ENCODE measurements at places on chromosomes 16 and 17. TPM values are rescaled to one million over a fixed set of nuclear protein-coding genes. Genes with fewer than 3 reads are reported as not detected.
A peak's percentile ranks its signal among the peaks of the same experiment; 100 is the strongest.

Gene PLA2G10
- 0.53 TPM for total RNA-seq

Gene SERPINF2
- 0.86 TPM for total RNA-seq

GRCh38 chr17:40950176-40950575, 12.7 kb upstream of the KRT23 start:
- no peak overlapping the region for H3K27ac ChIP-seq
- H3K36me3 ChIP-seq = no peaks in the 10 kb centered on the region
- DNase-seq = no peak
- H3K27me3 ChIP-seq = peaks cover 95% of the 10 kb centered on the region
- no peaks in the 10 kb centered on the region for H3K4me1 ChIP-seq

DNA sequence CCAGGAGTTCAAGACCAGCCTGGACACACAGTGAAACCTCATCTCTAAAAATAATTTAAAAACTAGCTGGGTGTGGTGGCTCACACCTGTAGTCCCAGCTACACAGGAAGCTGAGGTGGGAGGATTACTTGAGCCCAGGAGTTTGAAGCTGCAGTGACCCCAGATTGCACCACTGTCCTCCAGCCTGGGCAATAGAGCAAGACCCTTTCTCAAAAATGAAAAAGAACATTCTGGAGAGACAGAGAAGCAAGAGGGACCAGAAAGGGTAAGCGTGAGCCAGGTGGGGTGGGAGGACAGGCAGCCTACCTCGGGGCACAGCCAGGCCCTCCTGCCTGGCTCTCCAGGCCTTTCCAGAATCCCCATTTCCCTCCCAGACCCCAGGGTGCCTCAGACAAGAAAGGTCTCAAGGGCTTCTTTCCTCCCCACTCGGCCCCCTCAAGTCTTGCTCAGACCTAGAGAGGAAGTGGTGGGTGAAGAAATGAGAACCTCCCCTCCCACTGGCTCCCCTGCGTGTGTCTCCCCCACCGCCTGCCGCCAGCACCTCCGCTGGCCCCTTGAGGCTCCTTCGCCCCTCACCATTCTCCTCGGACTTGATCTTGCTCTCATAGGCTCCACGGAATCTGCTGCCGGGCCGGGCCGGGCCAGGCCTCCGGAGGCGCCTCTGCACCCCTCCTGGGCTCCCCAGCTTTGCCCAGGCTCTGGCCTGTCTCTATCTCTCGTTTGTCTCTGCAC, 503 bp downstream of the C16orf54 start:
- no peaks in the 10 kb centered on the region for H3K36me3 ChIP-seq
- no peak overlapping the region for H3K4me3 ChIP-seq
- H3K4me1 ChIP-seq = no peaks in the 10 kb centered on the region
- no peak overlapping the region for H3K27ac ChIP-seq

Gene KRT23
- not detected for total RNA-seq

Gene TBC1D28
- total RNA-seq = 0.19 TPM

DNA sequence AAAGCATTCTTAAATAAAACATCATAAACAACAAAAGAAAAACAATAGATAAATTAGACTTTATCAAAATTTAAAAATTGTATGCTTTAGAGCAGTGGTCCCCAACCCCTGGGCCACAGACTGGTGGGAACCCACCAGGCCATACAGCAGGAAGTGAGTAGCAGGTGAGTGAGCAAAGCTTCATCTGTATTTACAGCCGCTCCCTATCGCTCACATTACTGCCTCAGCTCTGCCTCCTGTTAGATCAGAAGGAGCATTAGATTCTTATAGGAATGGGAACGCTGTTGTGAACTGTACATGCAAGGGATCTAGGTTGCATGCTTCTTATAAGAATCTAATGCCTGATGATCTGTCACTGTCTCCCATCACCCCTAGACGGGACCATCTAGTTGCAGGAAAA, 51.5 kb downstream of the GNAO1 start:
- no peak overlapping the region for H3K4me3 ChIP-seq
- no peaks in the 10 kb centered on the region for H3K4me1 ChIP-seq
- H3K27ac ChIP-seq = no peak overlapping the region
- no peaks in the 10 kb centered on the region for H3K36me3 ChIP-seq

GRCh38 chr16:88380619-88381018, 2.1 kb upstream of the ZNF469 start:
- H3K27ac ChIP-seq = no peak overlapping the region
- no peaks in the 10 kb centered on the region for H3K4me1 ChIP-seq
- H3K36me3 ChIP-seq = no peaks in the 10 kb centered on the region
- H3K27me3 ChIP-seq = peaks cover 43% of the 10 kb centered on the region

GRCh38 chr16:23424292-23424958, 28.6 kb downstream of the COG7 start:
- H3K4me1 ChIP-seq = no peaks in the 10 kb centered on the region
- no peaks in the 10 kb centered on the region for H3K27me3 ChIP-seq
- DNase-seq = no peak
- no peak overlapping the region for H3K27ac ChIP-seq

- H3K36me3 ChIP-seq = no peaks in the 10 kb centered on the region
- peak; percentile 84 for DNase-seq
- peaks cover 8% of the 10 kb centered on the region for H3K4me1 ChIP-seq
- H3K4me3 ChIP-seq = no peak overlapping the region
- peaks cover 32% of the 10 kb centered on the region for H3K27me3 ChIP-seq
These were observed 66.2 kb upstream of the LYRM9 start for GRCh38 chr17:27959382-27959709.

DNA sequence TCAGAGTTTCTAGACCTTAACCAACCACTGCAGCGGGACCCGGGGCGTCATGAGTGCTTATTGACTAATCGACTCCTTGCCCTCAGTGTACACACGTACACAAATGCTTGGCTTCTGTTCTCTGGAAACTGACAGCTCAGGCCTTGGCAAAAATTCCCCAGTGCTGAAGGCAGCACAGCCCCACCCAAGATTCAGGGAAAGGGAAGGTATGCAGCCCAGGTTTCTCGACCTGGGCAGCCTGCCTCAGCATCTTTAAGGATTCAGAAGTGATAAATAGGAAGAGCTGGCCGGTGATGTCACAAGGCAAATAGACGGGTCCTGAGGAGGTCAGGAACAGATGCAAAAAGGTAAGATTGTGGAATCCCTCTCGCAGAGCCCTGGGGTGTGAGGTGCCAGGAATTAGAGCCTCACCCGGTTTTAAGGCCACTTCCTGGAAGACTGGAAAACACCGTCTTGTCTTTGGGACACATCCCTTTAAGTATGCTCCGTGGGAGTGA, 9.0 kb upstream of the CDH3 start:
- no peak overlapping the region for H3K27ac ChIP-seq
- no peaks in the 10 kb centered on the region for H3K4me1 ChIP-seq
- no peaks in the 10 kb centered on the region for H3K27me3 ChIP-seq
- H3K36me3 ChIP-seq = no peaks in the 10 kb centered on the region

GRCh38 chr16:50495673-50496072, 52.5 kb upstream of the NKD1 start:
- H3K27me3 ChIP-seq = no peaks in the 10 kb centered on the region
- no peak overlapping the region for H3K4me3 ChIP-seq
- no peaks in the 10 kb centered on the region for H3K36me3 ChIP-seq

- H3K27me3 ChIP-seq = no peaks in the 10 kb centered on the region
- H3K4me3 ChIP-seq = no peak overlapping the region
- H3K36me3 ChIP-seq = no peaks in the 10 kb centered on the region
- peaks cover 1% of the 10 kb centered on the region for H3K4me1 ChIP-seq
These were observed 9.3 kb upstream of the WBP2 start for GRCh38 chr17:75864448-75864871.

DNA sequence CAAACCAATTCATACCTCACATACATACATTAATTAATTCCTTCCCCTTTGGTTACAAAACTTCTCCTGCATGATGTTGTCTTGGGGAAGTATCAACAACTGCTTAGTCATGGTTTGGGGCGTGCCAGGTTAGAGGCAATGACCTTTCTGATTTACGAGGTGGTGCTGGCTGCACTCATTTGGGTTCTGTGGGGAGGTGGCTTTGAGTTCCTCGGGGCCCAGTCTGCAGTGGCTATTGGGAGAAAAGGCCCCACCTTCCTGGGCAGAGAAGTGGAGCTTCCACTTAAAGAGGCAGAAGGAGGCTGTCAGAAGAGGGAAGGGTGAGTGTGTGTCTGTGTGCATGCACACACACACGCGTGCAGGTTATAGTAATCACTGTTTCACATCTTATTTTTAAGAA, 10.2 kb upstream of the ETV4 start:
- no peaks in the 10 kb centered on the region for H3K36me3 ChIP-seq
- DNase-seq = peak; percentile 55

GRCh38 chr16:55563797-55564196, 2.7 kb upstream of the CAPNS2 start:
- no peak overlapping the region for H3K4me3 ChIP-seq
- no peaks in the 10 kb centered on the region for H3K4me1 ChIP-seq
- H3K36me3 ChIP-seq = no peaks in the 10 kb centered on the region
- DNase-seq = no peak

- H3K4me1 ChIP-seq = peaks cover 13% of the 10 kb centered on the region
- H3K4me3 ChIP-seq = no peak overlapping the region
- no peak for DNase-seq
These were observed 2.3 kb upstream of the TPPP3 start for GRCh38 chr16:67395458-67396158.

Gene SOST
- total RNA-seq = not detected

GRCh38 chr16:82900559-82900958, 273.8 kb downstream of the CDH13 start:
- no peak overlapping the region for H3K27ac ChIP-seq
- no peaks in the 10 kb centered on the region for H3K27me3 ChIP-seq
- DNase-seq = no peak
- no peak overlapping the region for H3K4me3 ChIP-seq
- no peaks in the 10 kb centered on the region for H3K4me1 ChIP-seq

DNA sequence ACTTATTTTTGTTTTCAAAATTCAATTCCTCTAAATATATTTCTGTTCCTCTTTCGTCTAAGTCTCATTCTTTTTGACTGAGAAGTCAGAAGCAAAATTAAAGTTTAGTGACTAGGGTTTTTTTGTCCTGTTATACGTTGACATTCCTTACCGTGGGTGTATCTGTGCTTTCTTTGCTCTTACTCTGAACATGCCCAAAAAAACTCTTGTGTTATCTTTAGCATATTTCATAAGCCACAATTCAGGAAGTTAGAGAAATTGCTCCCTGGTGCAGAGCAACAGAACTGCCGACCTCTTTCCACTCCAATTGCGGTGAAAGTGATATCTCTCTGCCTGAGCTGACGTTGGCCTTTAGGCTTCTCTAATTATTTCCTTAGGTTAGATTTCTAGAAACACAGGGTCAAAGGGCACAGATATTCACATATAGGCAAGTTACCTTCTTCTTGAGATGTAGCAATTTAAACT, 65.7 kb downstream of the CENPV start:
- H3K36me3 ChIP-seq = no peaks in the 10 kb centered on the region
- no peaks in the 10 kb centered on the region for H3K27me3 ChIP-seq
- no peak overlapping the region for H3K4me3 ChIP-seq
- no peak for DNase-seq
- H3K4me1 ChIP-seq = peaks cover 20% of the 10 kb centered on the region

DNA sequence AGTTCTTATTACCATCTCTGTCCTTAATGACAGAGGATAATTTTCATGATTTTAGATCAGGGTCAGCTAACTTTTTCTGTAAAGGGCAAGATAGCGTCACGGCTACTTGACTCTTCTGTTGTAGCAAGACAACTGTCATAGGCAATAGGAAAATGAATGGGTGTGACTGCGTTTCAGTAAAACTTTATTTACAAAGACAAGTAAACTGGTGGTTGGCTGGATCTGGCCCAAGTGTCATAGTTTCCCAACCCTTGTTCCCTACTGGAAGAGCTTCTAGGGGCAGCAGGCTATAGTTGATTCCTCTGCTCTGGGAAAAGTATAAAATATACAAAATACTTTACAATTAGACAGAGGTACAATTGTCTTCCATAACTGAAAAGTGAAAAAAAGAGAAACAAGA, 50.6 kb upstream of the VPS4A start:
- DNase-seq = no peak
- no peak overlapping the region for H3K27ac ChIP-seq
- H3K36me3 ChIP-seq = peaks cover 28% of the 10 kb centered on the region
- H3K27me3 ChIP-seq = no peaks in the 10 kb centered on the region
- H3K4me1 ChIP-seq = no peaks in the 10 kb centered on the region
- H3K4me3 ChIP-seq = no peak overlapping the region

- no peaks in the 10 kb centered on the region for H3K27me3 ChIP-seq
- peak; percentile 22 for DNase-seq
- H3K4me1 ChIP-seq = no peaks in the 10 kb centered on the region
- no peak overlapping the region for H3K27ac ChIP-seq
These were observed 211.9 kb downstream of the STX8 start for GRCh38 chr17:9363440-9364350.

Gene FLYWCH1
- total RNA-seq = 35.9 TPM

Gene ZNF18
- total RNA-seq = 16.3 TPM

GRCh38 chr17:1730326-1731193, 6.1 kb downstream of the WDR81 start:
- no peaks in the 10 kb centered on the region for H3K36me3 ChIP-seq
- no peaks in the 10 kb centered on the region for H3K4me1 ChIP-seq
- H3K27me3 ChIP-seq = no peaks in the 10 kb centered on the region
- H3K4me3 ChIP-seq = no peak overlapping the region

- H3K27me3 ChIP-seq = no peaks in the 10 kb centered on the region
- peaks cover 33% of the 10 kb centered on the region for H3K36me3 ChIP-seq
- H3K4me3 ChIP-seq = no peak overlapping the region
- peaks cover 2% of the 10 kb centered on the region for H3K4me1 ChIP-seq
- DNase-seq = no peak
These were observed 174.6 kb downstream of the AATF start for GRCh38 chr17:37123386-37123785.

DNA sequence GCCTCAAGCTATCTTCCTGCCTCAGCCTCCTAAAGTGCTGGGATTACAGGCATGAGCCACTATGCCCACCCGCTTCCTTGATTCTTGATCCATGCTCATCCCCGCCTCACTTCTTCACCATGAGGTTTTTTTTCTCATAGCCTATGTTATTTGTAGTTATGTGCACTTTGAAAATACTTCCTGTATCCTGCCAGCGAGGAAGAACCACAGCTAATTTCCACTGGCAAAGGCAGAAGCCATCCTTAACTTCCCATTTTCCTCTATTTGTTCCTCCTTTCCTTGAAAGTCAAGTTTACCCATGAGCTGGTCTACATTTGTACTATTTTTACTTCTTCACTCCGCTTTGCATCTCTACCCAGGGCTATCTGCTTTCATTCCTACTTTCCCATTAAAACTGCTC, 189.7 kb upstream of the ZFHX3 start:
- H3K27me3 ChIP-seq = no peaks in the 10 kb centered on the region
- H3K4me3 ChIP-seq = no peak overlapping the region
- no peaks in the 10 kb centered on the region for H3K4me1 ChIP-seq
- no peak overlapping the region for H3K27ac ChIP-seq
- DNase-seq = no peak

- no peaks in the 10 kb centered on the region for H3K4me1 ChIP-seq
- H3K4me3 ChIP-seq = no peak overlapping the region
- no peak overlapping the region for H3K27ac ChIP-seq
- no peaks in the 10 kb centered on the region for H3K27me3 ChIP-seq
- H3K36me3 ChIP-seq = peaks cover 18% of the 10 kb centered on the region
- no peak for DNase-seq
These were observed 29.0 kb upstream of the LGALS9 start for GRCh38 chr17:27601975-27602302.

- no peak overlapping the region for H3K4me3 ChIP-seq
- H3K4me1 ChIP-seq = peaks cover 7% of the 10 kb centered on the region
These were observed 6.6 kb downstream of the GID4 start for GRCh38 chr17:18045691-18046350.

GRCh38 chr17:77619326-77619725, 339.2 kb upstream of the TNRC6C start:
- H3K27ac ChIP-seq = no peak overlapping the region
- no peaks in the 10 kb centered on the region for H3K4me1 ChIP-seq
- DNase-seq = peak; percentile 27
- H3K36me3 ChIP-seq = no peaks in the 10 kb centered on the region
- H3K4me3 ChIP-seq = no peak overlapping the region

GRCh38 chr17:37182786-37183465, 192.9 kb upstream of the C17orf78 start:
- peak overlapping the region; percentile 13 for H3K27ac ChIP-seq
- no peaks in the 10 kb centered on the region for H3K4me1 ChIP-seq
- no peak overlapping the region for H3K4me3 ChIP-seq
- H3K27me3 ChIP-seq = no peaks in the 10 kb centered on the region
